ENCODE measurements at places on chromosomes 7 and 10. TPM values are rescaled to one million over a fixed set of nuclear protein-coding genes. Genes with fewer than 3 reads are reported as not detected.

RPEL1 gene
- total RNA-seq = 0.27 TPM

PLEKHA8 gene
- total RNA-seq = 4.6 TPM

MYOZ1 gene
- not detected for total RNA-seq

TWIST1 gene
- total RNA-seq = 0.27 TPM

NXPH1 gene
- not detected for total RNA-seq

PRKCQ gene
- total RNA-seq = 36.6 TPM

DNA sequence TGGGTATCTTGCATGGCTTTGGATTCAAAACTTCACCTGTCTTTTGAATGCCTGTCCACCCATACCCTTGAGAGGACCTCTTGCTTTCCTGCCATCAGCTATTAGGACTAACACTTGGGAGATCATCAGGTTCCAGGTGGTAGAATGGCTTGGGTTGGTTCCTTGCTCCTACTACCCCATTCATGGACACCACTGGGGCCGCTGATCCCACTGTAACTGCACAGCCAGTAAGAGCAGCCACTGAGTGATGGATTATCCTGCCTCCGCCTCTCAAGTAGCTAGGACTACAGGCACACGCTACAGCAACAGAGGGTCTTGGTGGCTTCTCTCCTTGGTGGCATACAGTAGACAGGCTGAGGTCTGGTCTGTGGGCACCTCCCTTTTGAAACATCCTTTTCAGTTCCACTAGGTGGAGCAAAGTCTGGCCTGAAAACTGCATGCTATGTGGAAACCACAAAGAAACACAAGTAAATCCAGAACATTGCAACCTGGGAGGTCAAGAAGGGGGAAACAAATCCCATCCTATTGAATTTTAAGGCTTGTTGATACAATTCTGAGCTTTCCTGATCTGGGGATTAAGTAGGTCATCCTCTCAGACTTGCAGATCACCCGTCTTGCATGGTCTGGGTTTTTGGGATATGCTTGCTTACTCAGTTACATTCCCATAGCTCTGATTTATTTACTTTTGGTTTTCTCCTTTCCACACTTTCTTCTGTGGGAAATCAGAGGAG lies 9.4 kb downstream of the WBP1L start:
- DNase-seq = peak; percentile 52

GRCh38 chr10:122768389-122768745 lies 68.7 kb upstream of the C10orf120 start:
- no peak for DNase-seq

DNA sequence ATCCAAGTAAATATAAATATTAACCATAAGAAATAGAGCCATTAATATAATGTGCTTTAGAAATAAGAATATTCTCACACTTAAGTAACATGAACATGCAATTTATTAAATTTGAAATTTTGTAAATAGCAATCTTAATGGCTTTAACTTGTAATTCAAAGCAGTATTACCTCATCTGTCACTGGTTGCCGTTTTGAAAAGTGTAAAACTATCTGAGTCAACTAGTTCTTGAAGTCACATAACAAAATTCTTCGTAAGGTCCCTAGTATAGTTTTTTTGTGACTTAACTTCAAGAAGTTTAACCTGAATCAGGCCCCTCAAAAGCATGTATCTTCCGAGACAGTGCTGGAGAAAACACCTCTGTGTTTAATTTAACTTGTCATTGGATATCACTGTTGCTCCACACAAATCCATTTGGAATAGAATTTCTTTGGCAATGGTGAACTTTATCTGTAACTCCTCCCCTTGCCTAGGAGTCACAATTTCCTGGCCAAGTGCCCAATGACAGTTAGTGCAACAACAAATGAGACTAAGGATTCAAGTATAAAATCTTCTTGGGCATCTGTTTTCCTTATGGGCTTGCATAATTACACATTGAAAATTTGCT lies 47.1 kb downstream of the NT5C2 start:
- no peak for DNase-seq

DNA sequence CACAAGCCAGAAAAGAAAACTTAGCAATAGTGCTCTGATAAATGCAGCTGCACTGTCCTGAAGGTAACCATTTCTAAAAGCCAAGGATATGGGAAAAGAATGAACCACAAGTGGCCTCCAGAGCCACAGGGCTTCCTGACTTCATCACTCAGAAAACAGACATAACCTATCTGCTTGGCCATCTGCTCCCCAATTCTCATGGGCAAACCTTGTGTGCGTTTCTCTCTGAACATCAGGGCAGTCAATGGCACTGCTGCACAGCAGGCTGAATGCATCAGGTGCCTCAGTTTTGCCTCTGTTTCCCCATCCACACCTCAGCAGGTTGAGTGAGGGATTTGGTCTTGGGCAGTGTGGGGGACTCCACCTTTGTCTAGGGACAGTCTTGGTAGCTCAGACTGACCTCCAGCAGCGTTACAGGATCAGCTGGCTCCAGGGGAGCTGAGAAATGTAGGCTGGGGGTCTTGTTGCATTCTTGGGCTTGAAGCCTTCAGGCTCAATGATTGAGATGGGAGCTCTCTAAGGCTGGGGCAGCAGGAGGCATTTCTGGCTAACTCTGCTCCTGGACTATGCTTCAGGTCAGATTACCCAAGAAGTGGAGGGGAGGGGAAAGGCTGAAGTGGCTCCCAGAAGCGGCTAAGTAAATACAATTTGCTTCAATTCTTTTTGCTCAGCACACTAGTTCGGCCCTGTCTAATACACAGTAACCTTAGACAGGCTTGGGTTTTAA lies 23.6 kb upstream of the PDLIM1 start:
- no peak for DNase-seq

DNA sequence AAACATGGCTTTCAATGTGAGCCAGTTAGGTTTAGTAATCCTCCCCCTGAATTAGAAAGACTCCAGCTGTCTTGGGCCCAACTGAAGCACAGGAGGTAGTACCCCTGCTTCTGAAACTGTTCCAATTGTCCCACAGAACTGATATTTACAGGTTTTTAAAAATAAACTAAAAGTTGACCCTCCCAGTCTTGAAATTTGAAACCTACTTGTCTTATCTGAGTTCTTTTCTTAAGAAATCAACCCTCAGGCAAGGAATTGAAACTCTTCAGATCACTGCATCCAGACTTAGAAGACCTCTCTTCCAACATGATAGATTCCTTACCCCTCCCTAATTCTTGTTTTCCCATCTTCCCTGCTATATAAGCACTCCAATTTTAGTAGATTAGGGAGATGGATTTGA lies 13.3 kb upstream of the ARHGAP21 start:
- DNase-seq = no peak

DNA sequence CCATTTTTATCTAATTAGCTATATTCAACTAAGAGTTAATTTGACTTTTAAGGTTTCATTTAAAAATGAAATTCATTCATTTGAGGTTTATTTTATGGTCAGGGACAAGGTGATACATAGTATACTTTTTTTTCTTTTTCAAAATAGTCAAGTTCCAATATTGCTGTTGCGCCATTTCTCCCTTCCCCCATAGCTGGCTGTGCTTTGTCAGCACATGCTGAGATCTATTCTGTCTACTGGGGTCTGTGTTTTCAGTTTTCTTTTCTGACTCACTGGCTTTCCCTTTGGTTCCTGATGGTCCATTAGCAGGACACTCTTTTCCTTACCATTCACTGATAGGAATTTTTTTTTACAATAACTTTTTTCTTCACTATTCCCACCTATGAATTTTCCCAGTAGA lies 336.4 kb upstream of the TMEM229A start:
- no peak for DNase-seq

- DNase-seq = no peak
These were observed 56.0 kb downstream of the THSD7A start for GRCh38 chr7:11776039-11776438.

- DNase-seq = peak; percentile 35
These were observed 3.0 kb downstream of the NUP42 start for GRCh38 chr7:23184709-23185359.

GRCh38 chr7:7565746-7566650 lies 686 bp upstream of the MIOS start:
- no peak for DNase-seq

DNA sequence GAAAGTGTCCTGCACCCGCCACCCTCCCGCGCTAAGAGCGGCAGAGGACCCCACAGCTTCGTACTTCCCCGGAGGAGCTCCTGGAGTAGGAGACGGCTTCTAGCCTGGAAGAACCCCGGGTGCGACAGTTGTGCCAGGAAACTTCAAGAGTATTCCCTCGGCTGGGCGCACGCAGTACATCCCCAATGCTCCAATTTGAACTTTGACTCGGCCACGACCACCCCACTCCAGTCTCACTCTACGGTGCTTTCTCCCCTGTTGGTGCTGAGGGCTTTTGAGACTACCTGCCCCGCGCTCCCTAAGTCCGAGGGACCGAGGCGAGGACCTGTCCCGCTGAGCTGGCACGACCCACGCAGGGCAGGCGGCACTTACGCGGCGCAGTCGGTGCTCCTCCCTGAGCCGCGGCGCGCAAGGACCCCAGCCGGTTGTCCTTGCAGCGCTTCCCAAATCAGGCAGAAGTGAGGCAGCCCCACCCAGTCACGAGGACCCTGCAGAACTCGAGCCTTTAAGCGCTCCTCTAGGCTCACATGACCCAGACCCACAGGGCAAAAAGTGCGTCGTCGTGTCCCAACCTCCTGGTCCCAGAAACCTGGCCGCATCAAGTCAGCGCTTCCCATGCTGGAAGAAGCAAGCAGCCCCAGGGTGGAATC lies at the start of gene CPVL:
TSS of gene CPVL (minus strand) at position 481 of the 650 bp plus-strand sequence. CDS start 25,476 bp downstream, outside the sequence.
- peak; percentile 55 for DNase-seq

GRCh38 chr7:945147-945555 lies 9.3 kb downstream of the ADAP1 start:
- no peak for DNase-seq

DNA sequence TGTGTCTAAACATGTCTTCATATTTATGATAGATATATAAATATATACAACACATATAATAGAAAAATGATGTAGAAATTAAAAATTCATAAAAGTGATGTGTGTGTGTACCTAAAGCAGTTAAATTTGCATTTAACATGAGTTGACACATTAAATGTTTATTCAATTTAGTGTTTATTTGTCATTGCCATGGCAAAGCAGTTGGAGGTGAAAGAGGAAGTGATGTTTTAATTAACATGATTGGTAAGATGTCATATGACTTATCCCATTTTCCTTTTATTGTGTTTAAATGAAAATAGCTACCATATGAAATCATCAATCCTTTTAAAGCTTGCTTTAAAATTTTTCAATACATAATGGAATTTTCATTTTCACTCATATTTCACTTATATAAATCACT lies 452.6 kb downstream of the SUGCT start:
- no peak for DNase-seq

DNA sequence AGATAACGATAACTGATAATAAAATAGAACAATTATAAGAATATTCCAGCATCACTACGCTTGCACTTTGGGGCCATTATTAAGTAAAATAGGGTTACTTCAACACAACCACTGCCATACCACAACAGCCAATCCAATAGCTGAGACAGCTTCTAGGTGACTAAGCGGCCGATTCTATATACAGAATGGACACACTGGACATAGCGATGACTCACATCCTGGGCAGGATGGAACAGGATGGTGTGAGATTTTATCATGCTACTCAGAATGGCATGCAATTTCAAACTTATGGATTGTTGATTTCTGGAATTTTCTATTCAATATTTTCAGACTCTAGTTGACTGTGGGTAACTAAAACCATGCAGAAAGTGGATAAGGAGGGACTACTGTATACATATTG lies 920.9 kb downstream of the LRMDA start:
- DNase-seq = no peak

DNA sequence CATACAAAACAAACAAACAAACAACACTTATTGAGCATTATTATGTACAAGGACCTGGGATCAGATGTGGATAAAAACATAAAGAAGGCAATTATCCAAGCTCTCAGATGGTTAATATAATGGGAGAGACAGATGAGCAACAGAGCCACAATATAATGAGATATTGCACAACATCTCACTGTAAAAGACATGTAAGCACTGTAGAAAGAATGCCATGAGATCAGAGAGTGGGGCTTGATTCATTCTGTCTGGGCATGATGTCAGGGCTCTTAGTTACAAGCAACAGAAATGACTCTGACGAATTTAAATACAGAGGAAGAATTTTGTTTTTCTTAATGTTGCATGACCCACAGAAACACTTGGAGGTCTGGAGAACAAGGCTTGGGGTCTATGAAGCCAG lies 164.7 kb upstream of the PLXDC2 start:
- no peak for DNase-seq

DNA sequence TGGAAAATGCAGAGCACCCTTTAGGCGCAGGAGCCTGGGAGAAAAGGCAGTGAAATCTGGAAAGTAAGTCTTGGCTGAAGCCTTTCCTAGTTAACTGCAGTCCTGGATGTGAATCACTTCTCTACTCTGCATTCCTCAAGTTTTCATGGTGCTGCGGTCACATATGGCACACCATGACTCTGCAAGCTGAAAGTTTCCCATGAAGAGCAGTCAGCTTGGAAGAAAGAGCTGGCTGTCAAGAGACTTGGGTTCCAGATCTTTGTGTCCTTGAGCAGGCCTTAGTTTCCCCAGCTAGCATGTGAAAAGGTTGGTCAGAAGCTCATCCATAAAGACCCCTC lies 548.3 kb downstream of the SORCS3 start:
- DNase-seq = no peak

- no peak for DNase-seq
These were observed 273.9 kb upstream of the NFE2L3 start for GRCh38 chr7:25877802-25878789.

DNA sequence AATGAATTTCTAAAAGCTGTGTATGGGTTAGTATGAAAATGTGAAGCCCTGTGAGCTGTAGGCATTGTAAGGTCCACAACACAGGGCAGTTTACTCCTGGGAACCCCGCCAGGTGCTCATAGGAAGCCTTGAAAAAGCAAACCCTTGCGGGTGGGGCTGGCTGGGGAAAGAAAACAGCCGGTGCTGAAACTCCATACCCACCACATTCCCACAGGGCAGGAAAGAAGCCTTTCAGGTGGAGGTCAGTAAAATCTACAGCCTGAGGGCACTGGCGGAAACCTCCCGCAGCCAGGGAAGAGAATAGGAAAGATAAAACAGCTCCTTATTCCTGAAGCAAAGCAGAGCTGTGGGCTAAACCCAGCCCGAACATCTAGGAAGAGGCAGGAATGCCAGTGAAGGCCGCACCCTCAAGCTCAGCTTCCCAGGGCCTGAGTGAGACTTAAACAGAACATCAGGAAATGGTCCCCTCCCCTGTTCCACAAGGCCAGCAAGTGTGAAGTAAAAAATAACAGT lies 34.7 kb downstream of the PODXL start:
- DNase-seq = no peak

- no peak for DNase-seq
These were observed 30.0 kb downstream of the PAX2 start for GRCh38 chr10:100775386-100775785.

DNA sequence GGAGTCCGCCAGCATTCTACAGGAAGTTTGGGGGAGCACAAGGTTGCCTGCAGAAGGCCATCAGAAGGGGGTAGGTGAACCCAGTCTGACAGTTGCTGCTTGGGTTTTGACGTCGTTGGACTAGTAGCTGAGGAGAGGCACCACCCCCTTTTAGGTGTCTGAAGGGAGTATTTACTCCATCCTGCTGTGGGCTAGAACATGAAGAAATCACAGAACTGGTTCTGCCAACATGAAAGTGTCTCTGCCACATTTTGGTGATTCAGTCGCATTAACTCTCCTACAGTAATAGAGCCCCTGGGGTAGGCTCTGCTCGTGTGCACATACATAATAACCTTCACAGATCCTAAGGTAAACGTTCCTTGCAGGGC lies 834 bp upstream of the TRIL start:
- DNase-seq = no peak

Data from hematopoietic multipotent progenitor cell (in vitro differentiated cells).